ENCODE measurements at places on chromosomes 2 and 18. TPM values are rescaled to one million over a fixed set of nuclear protein-coding genes. Genes with fewer than 3 reads are reported as not detected.

DNA sequence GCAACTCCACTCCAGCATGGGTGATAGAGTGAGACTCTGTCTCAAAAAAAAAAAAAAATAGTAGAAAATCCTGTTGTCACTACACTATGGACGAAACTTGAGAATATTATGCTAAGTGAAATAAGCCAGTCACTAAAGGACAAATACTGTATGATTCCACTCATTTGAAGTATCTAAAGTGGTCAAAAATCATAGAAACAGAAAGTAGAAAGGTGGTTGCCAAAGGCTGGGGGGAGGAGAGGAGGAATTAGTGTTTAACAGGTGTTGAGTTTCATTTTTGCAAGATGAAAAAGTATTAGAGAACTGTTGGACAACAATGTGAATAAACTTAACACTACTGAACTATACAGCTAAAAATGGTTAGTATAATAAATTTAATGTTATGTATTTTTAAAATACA lies 18.8 kb upstream of the RMP24 start:
- DNase-seq, result no peak
- no peak overlapping the region for H3K27ac ChIP-seq
- no peaks in the 10 kb centered on the region for H3K36me3 ChIP-seq

DNA sequence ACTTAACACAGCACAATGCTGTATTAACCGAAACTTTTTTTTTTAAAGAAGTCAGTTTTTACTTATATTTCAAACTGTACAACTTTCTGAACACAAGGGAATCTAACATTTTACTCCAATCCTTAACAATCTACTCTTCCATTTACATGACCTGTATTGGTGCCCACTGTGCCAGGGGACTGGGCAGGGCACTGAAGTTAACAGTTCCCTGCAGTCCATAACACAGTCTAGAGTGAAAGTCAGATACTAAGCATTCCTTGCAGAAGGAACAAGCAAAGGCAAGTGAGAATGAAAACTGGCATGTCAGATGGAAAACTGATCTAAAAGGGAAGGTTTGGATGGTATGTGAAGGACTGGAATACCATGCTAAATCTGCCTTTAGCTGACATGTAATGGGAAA lies 29.8 kb downstream of the SUCLG1 start:
- DNase-seq, result no peak
- H3K27me3 ChIP-seq, result no peaks in the 10 kb centered on the region
- no peaks in the 10 kb centered on the region for H3K4me1 ChIP-seq

- no peak overlapping the region for H3K27ac ChIP-seq
- H3K36me3 ChIP-seq, result no peaks in the 10 kb centered on the region
- no peak overlapping the region for H3K4me3 ChIP-seq
- H3K27me3 ChIP-seq, result no peaks in the 10 kb centered on the region
- H3K4me1 ChIP-seq, result no peaks in the 10 kb centered on the region
These were observed 42.8 kb upstream of the MAL start for GRCh38 chr2:94982675-94983074.

OLA1 gene
- 58.0 TPM for total RNA-seq

OSR1 gene
- 8.9 TPM for total RNA-seq

Data from testis (tissue), 5 donors.